ENCODE measurements at places on chromosomes 3 and 15.

DNA sequence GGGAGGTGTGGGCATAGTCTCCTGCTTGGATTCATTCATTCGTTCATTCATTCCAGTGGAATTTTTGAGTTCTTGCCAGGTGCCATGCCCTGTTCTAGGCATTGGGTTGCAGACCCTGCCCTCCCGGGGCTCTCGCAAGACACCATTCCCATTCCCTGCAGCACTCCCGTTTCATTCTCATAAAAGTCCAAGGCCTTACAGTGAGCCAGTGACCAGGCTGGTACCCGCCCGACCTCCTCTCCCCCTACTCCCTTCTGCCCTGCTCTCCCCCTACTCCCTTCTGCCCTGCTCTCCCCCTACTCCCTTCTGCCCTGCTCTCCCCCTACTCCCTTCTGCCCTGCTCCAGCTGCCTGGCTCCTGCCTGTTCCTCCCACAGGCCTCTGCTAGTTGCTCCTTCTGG, 41.9 kb downstream of the AMOTL2 start:
- peak; percentile 36 for DNase-seq

DNA sequence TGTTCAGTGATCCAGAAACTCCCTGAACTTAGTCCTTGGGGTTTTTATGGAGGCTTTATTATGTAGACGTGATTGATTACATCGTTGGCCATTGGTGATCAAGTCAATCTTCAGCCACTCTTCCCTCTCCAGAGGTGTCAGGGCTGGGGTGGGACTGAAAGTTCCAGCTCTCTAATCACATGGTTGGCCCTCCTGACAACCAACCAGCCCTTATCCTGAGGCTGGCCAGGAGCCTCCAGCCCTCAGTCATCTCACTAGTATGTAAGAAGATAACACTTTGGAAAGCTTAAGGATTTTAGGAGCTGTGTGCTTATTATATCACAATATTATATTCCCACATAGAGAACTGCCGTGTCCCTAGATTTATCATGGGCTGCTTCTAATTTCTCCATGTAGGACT, 142.3 kb downstream of the VPS8 start:
- no peak for DNase-seq

GRCh38 chr15:95259965-95260364, 1028.6 kb downstream of the MCTP2 start:
- no peak for DNase-seq

- no peak for DNase-seq
These were observed 148.5 kb downstream of the MFSD1 start for GRCh38 chr3:158950178-158950901.

- peak; percentile 51 for DNase-seq
These were observed 4.7 kb upstream of the CLDN1 start for GRCh38 chr3:190326930-190327329.

Measured in EH (cell line).